ENCODE measurements at places on chromosomes 2 and 18.

- DNase-seq, result no peak
Observed at GRCh38 chr18:49137585-49137984, 186.8 kb upstream of the SMAD7 start.

- peak; percentile 99 for DNase-seq
Observed at GRCh38 chr2:135876066-135876711, at the start of gene MCM6. MCM6 (minus strand) TSS chr2:135876443; CDS start chr2:135876365, 78 bp downstream.

GRCh38 chr2:134081238-134081938, 172.5 kb upstream of the MGAT5 start:
- no peak for DNase-seq

DNA sequence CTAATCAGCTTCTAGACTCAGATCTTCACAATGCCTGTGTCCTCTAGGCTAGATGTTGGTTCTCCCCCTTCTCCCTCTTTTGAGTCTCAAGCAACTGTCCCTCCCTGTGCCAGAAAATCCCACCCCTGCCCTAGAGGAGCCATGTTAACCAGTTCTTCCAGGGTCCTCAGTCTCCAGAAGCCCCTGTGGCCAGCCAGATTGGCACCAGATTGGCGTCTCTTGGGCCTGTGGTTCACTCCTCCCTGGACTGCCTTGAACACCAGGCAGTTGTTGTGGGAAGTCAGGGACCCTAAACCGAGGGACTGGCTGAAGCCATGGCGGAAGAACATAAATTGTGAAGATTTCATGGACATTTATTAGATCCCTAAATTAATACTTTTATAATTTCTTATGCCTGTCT, 36.6 kb downstream of the CYP26B1 start:
- DNase-seq, result peak; percentile 51

DNA sequence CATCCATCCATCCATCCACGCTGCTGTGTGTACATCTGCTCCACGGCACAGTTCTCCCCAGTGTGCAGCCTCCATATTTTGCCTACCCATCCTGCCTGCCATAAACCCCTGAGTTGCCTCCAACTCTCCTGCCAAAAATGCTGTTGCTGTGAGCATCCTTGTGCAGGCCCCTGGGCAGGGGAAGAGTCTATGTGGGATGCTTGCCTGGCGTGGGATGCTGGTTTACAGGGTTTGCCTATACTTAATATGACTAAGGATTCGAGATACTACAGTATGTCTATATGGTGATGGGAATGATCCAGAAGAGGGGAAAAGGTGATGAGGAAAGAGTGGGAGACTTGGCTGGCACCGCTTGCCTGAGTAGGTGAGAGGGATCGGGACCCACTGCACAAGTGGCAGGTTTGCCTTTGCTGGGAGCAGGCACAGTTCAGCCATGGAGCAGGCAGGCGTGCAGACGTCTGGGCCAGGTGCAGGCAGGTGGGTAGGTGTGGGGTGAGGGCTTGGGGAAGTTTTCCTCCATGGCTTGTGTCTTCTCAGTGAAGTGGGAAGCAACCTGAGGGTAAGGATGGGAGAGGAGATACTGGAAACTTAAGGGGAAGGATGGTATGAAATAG, 30.2 kb upstream of the FAHD2A start:
- peak; percentile 45 for DNase-seq
